Vein endothelial cell (primary cell): ENCODE measurements at places on chromosomes 6 and 20. TPM values are rescaled to one million over a fixed set of nuclear protein-coding genes. Genes with fewer than 3 reads are reported as not detected.

Gene ME1
- 8.2 and 15.4 TPM in 2 replicates for total RNA-seq

Gene B3GAT2
- total RNA-seq: 0.10 TPM in 1 of 2 replicates, not detected in the other

Gene COX7A2
- total RNA-seq: 113 and 189 TPM in 2 replicates

Gene PRL
- not detected in 2 replicates for total RNA-seq

Gene KCNK15
- not detected in 2 replicates for total RNA-seq

Gene POM121L2
- total RNA-seq: not detected in 2 replicates

Gene BHLHE23
- total RNA-seq: not detected in 2 replicates

Gene FERMT1
- 0.65 and 1.6 TPM in 2 replicates for total RNA-seq

Gene OPN5
- not detected in 2 replicates for total RNA-seq

Gene OXT
- not detected in 2 replicates for total RNA-seq

Gene RXRB
- total RNA-seq: 18.8 and 25.5 TPM in 2 replicates

Gene TUBB
- total RNA-seq: 858 and 942 TPM in 2 replicates

Gene DPPA5
- not detected in 2 replicates for total RNA-seq

Gene NR2E1
- not detected in 2 replicates for total RNA-seq

Gene KIF25
- total RNA-seq: not detected in 2 replicates

Gene VGLL2
- total RNA-seq: not detected in 2 replicates

Gene ID1
- total RNA-seq: 251 and 348 TPM in 2 replicates

Gene PDYN
- total RNA-seq: not detected in 2 replicates

Gene GSTA1
- not detected in 2 replicates for total RNA-seq

Gene TSPO2
- total RNA-seq: not detected in 2 replicates

Gene NKX2-4
- total RNA-seq: not detected in 2 replicates

Gene FOXP4
- total RNA-seq: 6.0 and 7.8 TPM in 2 replicates

Gene YWHAB
- total RNA-seq: 114 and 161 TPM in 2 replicates

Gene PTPRK
- 142 and 149 TPM in 2 replicates for total RNA-seq

Gene CYP24A1
- not detected in 2 replicates for total RNA-seq

Gene DLK2
- 0.33 TPM in 1 of 2 replicates, not detected in the other for total RNA-seq

Gene B3GALT4
- 2.6 and 5.9 TPM in 2 replicates for total RNA-seq

Gene CASS4
- under 0.01 TPM in 2 replicates for total RNA-seq

Gene SLC44A4
- total RNA-seq: under 0.01 and 0.29 TPM in 2 replicates

Gene CLPSL2
- total RNA-seq: not detected in 2 replicates

Gene LAMP5
- 0.98 and 1.1 TPM in 2 replicates for total RNA-seq

Gene BPIFB1
- not detected in 2 replicates for total RNA-seq

Gene DACT2
- not detected in 2 replicates for total RNA-seq

Gene MYB
- 0.10 TPM in 1 of 2 replicates, not detected in the other for total RNA-seq

Gene ATP9A
- 33.3 and 40.5 TPM in 2 replicates for total RNA-seq

Gene WFDC12
- total RNA-seq: not detected in 2 replicates

Gene BMP2
- 23.8 and 34.2 TPM in 2 replicates for total RNA-seq

Gene LY6G6C
- not detected in 2 replicates for total RNA-seq

Gene PTCRA
- total RNA-seq: not detected in 2 replicates

Gene CALHM4
- total RNA-seq: 0.33 and 0.38 TPM in 2 replicates

Gene RAD21L1
- not detected in 2 replicates for total RNA-seq

Gene SEMG1
- total RNA-seq: not detected in 2 replicates

Gene CGA
- total RNA-seq: not detected in 2 replicates

Gene TGM2
- 938 and 1,115 TPM in 2 replicates for total RNA-seq

Gene ARMC2
- total RNA-seq: 0.96 and 2.9 TPM in 2 replicates

Gene GRM4
- total RNA-seq: not detected in 2 replicates

Gene TRAPPC3L
- 0.33 TPM in 1 of 2 replicates, not detected in the other for total RNA-seq

Gene MLIP
- total RNA-seq: 10.1 and 18.7 TPM in 2 replicates

Gene EPPIN
- total RNA-seq: not detected in 2 replicates

Gene HLA-DPB1
- total RNA-seq: 1.6 and 7.5 TPM in 2 replicates

Gene AIF1
- total RNA-seq: not detected in 2 replicates

Gene C20orf96
- 2.9 and 4.8 TPM in 2 replicates for total RNA-seq

Gene OR2B6
- not detected in 2 replicates for total RNA-seq

Gene ZNF391
- total RNA-seq: under 0.01 and 1.6 TPM in 2 replicates

Gene WFDC10B
- not detected in 2 replicates for total RNA-seq
